Left renal cortex interstitium (tissue), 4 donors: ENCODE measurements at places on chromosomes 16 and 17. TPM values are rescaled to one million over a fixed set of nuclear protein-coding genes. Genes with fewer than 3 reads are reported as not detected.

DNA sequence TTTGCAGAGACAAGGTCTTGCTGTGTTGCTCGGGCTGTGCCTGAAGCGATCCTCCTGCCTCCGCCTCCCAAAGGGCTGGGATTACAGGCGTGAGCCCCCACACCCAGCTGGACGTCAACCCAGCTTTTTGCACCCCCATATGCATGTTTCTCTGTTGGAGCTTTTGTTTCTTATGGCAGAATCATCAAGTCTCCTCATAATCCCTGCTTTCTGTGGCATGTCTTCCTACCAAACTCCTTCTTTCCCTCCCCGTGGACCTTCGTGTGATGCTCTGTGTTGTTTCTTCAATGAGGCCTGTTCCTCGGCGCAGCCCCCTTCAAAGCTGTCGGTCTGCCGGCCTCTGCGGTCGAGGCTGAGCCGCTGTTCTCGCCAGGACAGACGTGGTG, 71.6 kb downstream of the METRNL start:
- DNase-seq, result no peak

DNA sequence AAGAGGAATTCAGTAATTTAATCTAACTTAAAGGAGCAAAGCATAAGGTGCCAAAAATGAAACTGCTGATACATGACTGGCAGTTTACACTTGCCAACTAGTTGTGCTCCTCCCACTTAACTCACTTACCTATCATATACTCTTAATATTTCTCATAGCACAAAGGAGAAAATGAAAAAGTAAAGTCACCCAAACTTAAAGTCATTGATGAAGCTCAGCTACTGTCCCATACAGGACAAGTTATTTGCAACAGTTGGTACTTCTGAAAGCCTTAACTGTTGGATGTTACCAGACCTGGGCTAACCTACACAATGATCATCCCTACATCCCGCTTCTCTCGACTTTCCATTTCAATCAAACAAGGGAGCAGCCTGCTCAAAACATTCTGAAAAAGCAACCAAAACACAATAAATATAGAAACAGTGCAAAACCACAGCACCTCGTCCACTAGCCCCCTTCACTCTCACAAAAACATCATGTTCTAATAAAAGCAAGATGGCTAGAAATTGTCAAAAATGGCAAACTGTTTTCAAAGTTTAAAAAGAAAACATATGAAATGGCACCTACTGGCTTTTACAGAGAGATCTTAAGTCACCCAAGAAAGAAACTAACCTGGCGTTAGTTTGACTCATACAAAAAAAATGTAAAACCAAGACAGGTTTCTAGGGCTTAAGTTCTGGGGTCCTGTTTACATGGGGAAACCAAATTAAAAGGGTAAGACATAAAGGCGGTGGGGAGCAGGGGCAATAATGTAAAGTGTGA, 868 bp downstream of the MED13 start:
- no peak for DNase-seq

DNA sequence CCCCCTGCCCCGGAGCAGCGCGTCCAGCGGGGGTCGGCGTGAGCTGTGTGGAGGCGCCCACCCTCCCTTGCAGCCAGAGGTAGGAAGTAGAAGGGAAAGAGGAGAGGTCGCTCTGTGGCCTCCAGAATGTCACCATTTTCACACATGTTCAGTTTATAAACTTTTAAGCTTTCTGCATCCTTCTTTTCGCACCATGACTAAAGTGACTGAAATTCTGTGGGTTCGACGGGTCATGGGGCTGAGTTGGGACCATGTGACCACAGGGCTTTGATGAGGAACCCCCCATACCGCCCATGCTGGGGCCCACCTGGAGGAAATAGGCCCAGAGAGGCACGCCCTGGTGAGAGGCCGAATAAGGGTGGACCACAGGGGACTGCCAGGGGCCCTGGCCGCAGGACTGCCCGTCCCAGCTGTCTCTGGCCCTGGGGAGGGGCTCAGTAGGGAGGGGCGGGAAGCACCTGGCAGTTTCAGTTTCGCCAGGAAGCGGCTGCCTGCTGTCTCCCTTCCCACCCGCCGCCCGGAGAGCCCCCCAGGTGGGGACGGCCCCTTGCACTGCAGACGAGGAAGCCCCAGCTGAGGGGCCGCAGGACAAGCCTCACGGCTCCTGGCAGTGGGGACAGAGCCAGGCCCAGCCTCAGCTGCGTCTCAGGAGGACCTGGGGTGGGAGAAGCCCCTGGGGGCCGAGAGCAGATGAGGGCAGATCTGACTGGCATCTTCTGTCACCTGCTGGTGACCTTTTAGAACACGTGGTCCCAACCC, 9.0 kb downstream of the CBFA2T3 start:
- DNase-seq, result no peak

- DNase-seq, result no peak
These were observed 7.6 kb upstream of the RPL13 start for GRCh38 chr16:89552913-89553312.

- no peak for DNase-seq
These were observed 126.2 kb upstream of the RPL38 start for GRCh38 chr17:74077231-74077630.

- no peak for DNase-seq
These were observed 318.9 kb downstream of the HS3ST3B1 start for GRCh38 chr17:14619821-14620220.

DNA sequence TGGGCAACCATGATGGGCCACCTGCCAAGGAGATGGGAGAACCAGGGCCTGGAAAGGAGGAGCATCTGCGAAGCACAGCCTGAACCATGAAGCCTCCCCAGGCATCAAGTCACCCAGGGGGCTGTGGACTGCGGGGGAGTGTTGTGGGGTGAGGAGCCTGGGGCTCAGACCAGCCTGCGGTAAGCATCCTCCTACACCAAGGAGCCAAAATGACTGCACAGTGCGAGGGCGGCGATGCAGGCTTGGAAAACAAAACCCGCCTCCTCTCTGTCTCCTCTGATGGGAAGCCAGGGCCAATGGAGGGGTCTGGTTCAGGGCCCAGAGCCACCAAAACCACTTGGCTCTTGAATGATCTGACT, 18.1 kb upstream of the MAF start:
- DNase-seq, result no peak

- DNase-seq, result no peak
These were observed 42.0 kb downstream of the CDK5R1 start for GRCh38 chr17:32528825-32529224.

DNA sequence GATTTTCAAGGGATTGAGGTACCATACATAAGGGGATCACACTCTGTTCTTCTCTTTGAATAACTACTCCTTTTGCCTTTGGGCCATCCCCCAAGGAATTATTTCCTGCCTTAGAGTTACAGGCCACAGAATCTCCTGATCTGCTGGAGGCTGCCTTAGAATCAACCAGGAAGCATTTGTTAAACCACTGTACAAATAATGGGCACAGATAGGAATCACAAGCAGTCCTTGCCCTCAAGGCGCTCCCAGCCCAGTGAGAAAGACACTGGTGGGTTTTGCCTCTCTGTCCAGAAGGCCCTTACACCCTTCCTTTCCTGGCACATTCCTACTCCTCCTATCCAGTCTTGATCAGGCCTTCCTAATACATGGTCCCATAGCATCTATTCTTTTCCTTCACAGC, 45.9 kb downstream of the MRTFB start:
- DNase-seq, result no peak

DNA sequence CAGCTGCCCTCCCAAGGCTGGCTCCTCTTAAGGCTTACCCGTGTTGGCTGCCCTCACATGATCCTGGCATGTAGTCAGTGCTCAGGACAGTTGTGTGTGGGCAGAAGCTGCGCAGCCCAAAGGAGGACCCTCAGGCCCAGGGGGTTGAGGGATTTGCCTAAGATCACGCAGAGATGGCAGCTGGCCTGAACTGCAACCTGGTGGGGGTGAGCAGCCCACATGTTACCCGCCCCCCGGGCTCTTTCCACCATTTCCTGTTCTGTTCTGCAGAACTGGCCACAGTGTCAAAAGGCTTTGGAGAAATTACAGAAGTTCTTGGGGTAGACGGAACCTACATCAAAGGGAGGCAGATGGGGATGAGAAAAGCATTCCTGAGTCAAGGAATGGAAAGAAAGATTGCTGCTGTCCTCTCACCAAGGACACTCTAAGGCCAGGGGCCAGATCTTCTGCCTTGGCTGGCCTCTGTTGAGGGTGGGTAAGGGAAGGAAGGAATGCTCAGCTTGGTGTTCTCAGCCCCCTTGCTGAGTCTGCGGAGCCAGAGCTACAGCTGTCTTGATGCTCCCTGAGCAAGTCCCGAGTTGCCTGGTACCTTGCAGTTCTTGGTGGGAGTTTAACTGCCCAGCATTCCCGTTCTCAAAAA, 53.0 kb downstream of the EPN2 start:
- no peak for DNase-seq

DNA sequence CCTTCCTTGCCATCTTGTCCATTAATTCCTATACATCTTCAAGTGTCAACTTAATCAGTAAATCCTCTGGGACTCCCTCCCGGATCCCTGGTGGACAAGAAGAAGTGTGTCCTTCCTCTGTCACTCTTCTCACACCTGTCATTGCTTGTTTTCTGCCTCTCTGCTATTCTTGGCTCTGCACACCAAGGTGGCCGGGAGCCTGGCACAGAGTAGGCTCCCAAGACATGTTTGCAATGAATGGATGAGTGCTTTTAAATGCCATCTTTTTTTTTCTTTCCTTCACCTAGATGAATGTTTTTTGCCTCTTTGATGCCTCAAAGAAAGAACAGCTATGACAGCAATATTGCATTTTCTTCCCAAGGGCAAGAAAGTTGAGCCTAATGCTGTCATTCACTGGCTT, 58.0 kb upstream of the CLEC18A start:
- no peak for DNase-seq

DNA sequence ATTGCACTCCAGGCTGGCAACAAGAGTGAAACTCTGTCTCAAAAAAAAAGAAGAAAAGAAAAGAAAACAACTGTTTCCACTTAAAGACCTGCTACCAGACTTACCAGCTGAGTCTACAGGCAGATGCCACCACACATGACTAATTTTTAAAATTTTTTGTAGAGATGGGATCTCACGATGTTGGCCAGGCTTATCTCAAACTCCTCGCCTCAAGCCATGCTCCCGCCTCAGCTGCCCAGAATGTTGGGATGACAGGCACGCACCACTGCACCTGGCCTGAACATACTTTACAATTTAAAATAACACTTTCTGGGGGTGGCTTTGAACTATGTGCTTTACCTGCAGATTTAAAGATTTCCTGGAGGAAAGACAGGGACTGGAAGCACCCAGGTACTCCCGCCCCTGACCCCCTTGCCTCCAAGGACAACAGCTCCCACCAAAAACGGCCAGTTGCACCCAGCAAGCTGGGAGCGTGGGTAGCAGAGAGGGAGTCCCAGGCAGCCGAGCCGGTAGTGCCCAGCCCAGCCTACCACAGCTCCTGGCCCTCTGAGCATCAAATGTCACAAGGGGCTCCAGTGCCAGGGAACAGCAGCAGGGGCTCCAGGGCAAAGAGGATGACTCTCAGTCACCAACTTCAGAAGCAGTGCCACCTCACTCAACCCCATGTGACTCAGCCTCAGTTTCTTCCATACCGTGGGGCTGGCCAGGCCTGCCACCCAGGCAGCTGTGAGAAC, 262.9 kb downstream of the PARN start:
- no peak for DNase-seq

DNA sequence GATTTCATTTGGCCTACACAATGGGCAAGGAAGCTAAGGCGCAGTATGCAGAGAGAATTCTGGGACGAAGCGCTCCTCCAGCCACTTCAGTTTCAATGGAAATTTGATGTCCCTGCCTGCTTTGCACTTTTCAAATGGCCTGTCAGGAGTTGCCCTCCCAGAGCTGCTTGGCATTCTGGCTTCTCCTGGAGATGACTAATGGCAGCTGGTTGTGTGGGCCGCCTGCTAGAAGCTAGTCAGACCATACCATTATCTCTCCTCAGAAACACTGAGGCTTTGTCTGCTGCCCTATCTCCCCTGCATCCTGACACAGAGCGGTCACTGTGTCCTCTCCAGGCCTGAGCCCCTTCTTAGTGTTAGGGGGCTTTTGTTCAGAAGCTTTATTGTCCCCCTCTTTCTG, 180.1 kb downstream of the SPECC1 start:
- DNase-seq, result no peak

DNA sequence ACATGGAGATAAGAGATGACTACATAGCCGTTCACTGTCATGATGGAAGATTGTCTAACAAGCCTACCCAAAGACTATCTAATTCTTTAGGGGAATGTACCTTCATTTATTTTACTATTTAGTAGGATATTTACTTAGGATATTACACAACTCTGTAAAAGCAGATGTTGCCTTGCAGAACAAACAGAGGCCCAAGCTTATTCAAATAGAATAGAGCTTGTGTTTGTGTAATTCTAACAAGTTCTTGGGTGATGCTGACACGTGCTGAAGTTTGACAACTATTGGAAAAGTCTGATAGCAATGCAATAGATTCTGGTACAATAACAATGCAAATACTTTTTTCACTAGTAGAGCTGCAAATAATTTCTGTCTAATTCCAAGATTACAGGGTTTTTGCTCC, 447.6 kb downstream of the TOX3 start:
- DNase-seq, result no peak

DNA sequence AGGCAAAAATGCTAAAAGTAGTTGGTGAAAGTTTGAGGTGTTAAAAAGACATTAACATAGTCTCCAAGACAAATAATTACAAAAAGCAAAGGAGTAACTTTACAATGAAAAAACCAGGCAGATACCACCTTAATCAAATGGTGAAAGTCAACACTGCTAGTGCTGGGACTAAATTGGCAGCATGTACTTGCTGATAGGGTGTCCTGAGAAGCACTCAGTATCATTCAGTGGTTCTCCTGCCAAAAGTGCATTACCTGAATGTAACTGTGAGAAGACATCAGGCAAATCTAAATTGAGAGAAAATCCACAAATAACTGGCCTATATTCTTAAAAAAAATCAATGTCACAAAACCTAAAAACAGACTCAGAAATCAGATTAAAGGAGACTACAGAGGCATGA, 8.0 kb downstream of the KIAA0753 start:
- no peak for DNase-seq

DNA sequence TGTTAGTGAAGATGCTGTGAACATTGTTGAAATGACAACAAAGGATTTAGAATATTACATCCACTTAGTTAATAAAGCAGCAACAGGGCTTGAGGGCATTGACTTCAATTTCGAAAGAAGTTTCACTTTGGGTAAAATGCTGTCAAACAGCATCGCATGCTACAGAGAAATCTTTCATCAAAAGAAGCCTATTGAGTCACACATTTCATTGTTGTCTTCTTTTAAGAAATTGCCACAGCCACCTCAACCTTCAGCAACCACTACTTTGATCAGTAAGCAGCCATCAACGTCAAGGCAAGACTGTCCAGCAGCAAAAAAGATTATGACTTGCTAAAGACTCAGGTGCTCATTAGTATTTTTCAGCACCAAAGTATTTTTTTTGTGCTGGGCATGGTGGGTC, 13.2 kb upstream of the MAP2K6 start:
- no peak for DNase-seq

SOST gene
- polyA plus RNA-seq, result 50.0 TPM

ATXN1L gene
- polyA plus RNA-seq, result 32.8 TPM

CMTM4 gene
- polyA plus RNA-seq, result 66.9 TPM

NT5C3B gene
- 106 TPM for polyA plus RNA-seq

ITPRIPL2 gene
- 17.4 TPM for polyA plus RNA-seq

RAB11FIP4 gene
- polyA plus RNA-seq, result 14.1 TPM

LGALS9B gene
- polyA plus RNA-seq, result not detected

STAT5A gene
- polyA plus RNA-seq, result 8.2 TPM

RUNDC3A gene
- 1.5 TPM for polyA plus RNA-seq
